ENCODE measurements at places on chromosomes 5 and 9. TPM values are rescaled to one million over a fixed set of nuclear protein-coding genes. Genes with fewer than 3 reads are reported as not detected.

DNA sequence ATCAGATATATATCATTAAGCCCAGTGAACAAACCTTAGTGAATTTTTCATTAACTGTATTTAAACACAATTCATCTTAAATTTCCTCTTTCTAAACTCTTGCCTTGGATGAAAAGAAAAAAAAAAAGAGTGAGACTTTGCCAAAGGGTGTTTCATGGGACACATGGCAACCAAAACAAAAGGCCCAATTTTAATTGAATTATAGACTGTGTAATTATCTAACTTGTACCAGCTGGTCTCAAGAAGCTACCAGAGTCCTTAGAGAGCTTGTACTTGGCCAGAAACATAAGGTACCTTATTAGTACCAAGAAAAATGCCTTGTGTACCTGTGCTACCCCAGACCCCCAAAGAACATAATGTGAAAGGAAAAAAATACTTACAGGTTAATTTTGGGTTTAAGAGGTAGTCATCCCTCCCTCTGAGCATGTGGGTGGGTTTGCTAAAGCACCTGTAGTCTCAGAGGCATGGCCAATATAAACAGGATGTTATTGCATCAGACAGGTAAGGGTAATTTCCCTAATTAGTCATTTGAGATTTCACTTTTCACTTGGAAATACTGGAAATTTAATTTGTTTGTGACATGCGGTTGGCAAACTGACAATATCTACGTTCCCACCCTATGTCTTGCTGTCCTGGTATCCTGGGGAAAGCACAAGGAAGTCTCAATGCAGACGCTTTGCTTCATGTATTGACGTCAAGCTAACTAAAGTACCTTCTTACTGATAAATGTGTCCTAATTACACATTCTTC is 90.1 kb downstream of the SNCAIP start:
- DNase-seq: no peak

GRCh38 chr5:158820891-158821290 is 278.8 kb downstream of the EBF1 start:
- no peak for DNase-seq

DNA sequence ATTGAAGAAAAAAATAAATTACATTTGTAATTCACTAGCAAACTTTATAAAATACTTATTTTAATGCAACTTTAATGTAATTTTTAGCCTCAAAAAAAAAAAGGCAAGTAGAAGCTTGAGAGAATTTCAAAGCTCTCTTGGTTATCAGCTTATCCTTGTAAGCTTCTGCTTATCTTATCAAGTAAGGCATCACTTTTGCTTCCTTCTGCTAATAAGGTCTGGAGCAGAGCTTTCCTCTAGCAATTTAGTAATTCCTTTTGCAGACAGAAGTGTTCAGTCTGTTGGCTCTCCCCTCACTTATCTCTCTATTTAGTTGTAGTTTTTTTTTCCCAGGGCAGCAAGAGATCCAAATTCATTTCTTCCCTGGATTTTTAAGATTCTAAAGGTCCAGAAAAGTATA is 525.0 kb downstream of the ISL1 start:
- DNase-seq: no peak

DNA sequence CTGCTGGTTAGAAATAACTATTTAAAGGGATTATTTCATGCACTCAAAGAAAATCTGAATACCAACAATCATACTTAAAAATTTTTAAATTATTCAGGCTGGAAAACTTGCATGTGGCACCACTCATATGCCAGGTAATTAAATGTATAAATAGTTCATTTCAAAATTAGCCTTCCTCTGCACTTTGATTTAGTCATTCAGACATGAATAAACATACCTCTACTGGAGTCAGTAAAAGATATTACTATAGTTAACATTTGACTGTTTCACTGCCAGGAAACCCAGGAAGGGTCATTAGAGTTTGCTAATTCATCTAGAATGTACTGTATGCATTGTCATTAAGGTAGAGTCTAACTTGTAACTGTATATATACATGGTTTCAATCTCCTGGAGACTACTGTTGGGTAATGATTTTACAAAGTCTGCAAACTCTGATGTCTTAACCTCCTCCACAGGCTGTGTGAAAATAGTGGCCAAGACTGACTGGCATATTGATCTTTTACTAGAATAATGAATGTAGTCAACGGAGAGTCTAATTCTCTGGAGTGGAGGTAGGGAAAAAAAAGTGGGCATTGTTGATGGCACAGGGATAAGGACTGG is 43.7 kb downstream of the TEX10 start:
- no peak for DNase-seq

The LPAR1 gene
- polyA plus RNA-seq: 27.4 TPM

The HK3 gene
- 1.3 TPM for polyA plus RNA-seq

The SKIC3 gene
- polyA plus RNA-seq: 88.3 TPM

Data from right renal pelvis (tissue), 4 donors.